Inflammatory macrophage (primary cell): ENCODE measurements at places on chromosomes 5 and 9.

GRCh38 chr9:116924462-116925110, 237.5 kb downstream of the TRIM32 start:
- no peak for DNase-seq

- DNase-seq: no peak
Measured at GRCh38 chr9:121773286-121773953, 122.0 kb downstream of the DAB2IP start.

DNA sequence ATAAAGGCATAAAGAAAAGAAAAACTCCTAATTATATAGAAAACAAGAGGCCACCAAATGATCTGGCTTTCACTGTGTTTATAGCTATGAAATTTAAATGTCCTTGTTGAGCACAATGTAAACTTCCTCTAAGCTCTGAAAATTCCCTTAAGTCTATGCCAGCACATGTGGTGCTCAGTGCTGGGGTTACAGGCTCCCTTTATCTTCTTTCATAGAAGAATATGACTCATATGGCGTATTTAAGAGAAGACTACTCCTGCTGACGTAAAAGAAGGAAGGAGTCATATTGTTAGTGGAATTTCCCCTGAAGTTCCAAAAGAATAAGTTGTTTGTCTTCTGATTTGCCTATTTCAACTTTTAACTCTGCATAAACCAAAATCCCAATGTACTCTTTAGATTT, 30.4 kb downstream of the RNF145 start:
- DNase-seq: peak; percentile 72

DNA sequence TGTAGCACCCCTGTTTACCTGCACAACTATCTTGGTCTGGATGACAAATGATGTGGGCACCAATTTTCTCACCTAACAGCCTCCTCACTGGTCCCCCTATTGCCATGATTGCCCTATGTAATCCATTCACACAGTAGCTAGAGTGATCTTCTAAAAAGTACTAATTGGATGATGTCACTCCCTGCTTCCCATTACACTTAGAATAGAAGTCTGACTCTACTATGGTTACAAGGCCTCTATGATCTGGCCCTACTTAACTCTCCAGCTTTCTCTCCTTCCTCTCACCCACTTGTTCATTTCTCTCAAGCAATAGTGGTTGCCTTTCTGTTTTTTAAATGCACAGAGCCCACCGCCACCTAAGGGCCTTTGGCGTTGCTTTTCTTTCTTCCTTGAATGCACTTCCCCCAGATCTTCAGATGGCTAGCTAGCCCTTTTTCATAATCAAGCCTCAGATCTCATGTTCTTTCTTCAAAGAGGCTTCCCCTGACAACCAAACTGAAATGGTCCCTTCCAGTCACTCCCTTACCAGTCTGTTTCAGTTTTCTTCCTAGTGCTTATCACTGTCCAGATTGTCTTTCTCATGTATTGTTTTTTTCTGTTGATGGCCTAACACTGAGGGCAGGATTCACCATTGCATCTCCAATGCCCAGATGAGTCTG, 8.7 kb downstream of the IGIP start:
- DNase-seq: no peak

DNA sequence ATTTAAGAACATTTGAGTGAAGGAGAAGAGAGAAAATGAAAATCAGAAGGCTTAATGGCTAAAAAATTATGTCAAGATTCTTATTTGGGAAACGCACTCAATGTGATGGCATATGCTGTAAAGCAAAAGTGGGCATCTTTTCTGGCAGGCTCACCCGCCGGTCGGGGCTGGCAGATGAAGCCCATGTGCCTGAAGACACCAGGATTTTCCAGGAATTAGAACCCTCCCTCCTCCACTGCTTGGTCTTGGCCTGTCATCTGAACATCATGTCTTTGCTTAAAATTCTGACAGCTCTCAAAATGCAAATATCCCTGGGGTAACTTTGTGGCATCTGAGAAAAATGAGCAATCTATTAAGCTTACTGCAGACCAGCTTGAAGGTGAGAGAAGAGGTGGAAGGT, 337.9 kb downstream of the IRX1 start:
- DNase-seq: no peak

DNA sequence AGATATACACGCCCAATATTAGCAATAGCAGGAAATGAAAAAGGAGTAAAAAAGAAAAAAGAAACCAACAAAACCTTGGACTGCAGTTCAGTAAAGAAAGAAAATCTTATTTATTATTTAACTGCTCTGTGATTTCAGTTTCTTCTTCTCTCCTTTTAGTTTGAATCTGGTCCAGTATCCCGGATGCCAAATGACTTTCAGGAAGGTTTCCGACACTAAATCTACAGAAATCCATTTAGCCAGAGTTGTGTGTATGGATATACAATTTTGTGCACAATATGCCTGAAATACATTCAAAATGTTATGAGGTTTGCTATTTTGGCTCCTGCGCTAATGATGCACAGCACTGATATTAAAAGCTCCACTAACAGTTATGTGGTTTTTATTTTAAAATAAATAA, 64.5 kb downstream of the FBXL7 start:
- DNase-seq: no peak

- no peak for DNase-seq
Measured at GRCh38 chr9:91374939-91375338, 13.2 kb upstream of the AUH start.

GRCh38 chr9:128809036-128809599, 9.2 kb upstream of the ENDOG start:
- no peak for DNase-seq

- no peak for DNase-seq
Measured at GRCh38 chr9:13960011-13960765, 353.8 kb downstream of the NFIB start.
